GM12892 (cell line): ENCODE measurements at places on chromosomes 2 and 18.

- no peak for DNase-seq
Measured at GRCh38 chr2:146392186-146392585, 1452.6 kb upstream of the ACVR2A start.

DNA sequence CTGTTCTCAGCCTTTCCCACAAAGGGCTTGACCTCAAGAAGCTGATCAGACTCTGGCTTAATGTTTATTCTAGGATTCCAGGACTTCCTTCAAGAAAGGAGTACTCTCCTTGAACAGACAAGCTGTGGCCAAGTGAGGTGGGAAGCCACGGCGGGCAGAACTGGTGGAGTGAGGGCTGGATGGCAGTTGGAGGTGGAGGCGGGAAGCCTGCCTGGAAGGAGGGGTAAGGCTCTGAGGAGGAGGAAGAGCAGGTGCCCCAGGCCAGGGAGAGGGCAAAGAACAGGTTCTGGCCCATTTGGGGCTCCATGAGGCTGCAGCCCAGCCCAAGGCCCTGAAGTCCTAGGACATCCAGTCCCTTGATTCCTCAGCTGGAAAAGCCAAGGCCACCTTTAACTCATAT is 143.9 kb downstream of the CYP26B1 start:
- DNase-seq = no peak

DNA sequence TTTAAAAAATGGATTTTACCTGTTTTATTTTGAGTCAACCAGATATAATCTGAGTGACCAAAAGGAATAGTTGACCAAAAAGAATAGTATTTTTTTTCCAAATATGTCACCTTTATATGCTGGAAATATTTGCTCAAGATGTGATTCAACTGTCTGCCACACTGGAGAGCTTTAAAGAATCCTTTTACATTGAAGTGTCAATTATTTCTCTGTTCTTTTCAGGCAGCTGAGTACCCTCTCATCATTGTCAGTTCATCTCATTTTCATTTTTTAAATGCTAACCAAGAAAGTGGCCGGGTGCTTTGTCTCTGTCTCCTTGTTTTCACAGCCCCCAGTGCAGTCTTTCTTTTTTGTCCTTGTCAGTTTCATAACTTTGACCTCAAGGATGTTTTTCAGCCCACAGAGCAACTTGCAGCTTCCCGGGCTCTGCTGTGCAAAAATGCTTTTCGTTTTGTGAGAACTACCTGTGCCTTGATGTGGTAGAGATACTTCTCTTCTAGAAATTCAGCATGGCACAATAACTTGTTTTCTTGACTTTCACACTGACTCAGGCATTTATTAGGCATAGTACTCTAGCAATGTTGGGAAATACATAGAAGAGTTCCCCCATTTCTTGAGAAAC is 23.4 kb upstream of the CERS6 start:
- no peak for DNase-seq

- no peak for DNase-seq
Measured at GRCh38 chr18:26931659-26932058, 66.2 kb upstream of the AQP4 start.

- no peak for DNase-seq
Measured at GRCh38 chr2:24210106-24210455, 35.2 kb downstream of the FAM228A start.

DNA sequence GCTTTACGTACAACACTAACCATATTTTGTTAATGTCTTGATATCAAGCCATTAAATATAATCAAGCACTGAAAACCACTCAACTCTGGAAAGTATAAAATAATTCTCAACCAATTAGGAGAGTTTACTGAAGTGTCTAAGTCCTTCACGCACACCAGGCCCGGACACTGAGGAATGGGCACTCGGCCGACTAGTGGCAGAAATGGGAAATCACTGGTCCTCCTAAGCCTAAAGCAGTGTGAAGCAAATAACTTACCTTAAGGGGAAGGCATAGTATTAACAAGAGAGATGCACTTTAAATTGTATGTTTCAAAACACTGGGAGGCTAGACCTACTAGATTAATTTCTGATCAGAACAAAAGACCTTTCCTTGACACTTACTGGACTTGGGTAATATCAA is 45.7 kb downstream of the FAM210A start:
- DNase-seq = no peak

DNA sequence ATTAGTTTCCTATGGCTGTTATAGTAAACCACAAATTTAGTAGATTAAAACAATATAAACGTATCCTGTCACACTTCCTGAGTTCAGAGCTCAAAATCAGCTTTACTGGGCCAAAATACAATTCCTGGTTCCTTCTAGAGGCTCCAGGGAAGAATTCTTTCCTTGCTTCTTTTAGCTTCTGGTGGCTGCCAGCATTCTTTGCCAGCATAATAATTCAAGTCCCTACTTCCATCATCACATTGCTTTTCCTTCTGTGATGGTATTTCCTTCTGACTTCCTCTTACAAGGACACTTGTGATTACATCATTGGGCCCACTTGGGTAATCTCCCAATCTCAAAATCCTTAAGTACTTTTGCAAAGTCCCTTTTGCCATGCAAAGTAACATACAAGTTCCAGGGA is 40.6 kb downstream of the MOB4 start:
- DNase-seq = no peak

GRCh38 chr2:98558852-98559530 is 49.3 kb downstream of the COA5 start:
- no peak for DNase-seq

DNA sequence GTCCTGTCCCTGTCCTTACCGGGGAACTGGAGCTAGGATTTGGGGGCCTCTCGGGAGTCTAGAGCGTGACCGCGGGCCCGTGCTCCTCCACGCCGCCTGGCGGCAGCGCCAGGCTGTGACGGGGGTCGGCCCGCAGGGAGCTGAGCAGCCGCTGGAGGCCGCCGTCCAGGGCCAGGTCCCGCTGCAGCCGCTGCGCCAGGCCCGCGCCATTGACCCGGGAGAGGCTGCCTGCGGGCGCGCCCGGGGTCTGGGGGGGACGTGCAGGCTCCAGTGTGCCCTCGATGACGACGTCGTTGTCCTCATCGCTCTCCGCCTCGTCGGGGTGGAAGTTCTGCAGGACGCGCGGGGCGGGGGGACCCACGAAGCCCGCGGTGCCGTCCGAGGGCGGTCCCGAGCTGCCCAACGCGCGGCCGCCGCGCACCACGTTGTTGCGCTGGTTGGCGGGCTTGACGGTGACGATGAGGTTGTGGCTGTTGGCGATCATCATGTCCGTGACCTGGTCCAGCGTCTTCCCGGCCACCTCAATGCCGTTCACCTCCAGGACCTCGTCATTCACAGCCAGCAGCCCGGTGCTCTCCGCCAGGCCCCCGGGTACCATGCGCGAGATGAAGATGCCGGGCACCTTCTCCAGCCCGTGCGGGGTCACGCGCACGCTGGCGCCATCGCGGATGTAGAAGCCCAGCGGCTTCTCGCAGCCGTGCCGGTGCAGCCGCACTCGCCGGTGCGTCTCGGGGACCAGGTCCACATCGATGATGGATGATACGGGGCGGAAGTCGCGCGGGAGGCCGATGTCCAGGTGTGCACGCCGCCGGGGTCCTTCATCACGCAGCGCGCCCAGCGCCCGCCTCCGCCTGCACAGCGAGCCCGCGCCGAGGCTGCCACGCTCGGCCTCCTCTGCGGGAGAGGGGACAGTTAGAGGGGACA is 50.9 kb downstream of the ADNP2 start:
- DNase-seq = no peak

DNA sequence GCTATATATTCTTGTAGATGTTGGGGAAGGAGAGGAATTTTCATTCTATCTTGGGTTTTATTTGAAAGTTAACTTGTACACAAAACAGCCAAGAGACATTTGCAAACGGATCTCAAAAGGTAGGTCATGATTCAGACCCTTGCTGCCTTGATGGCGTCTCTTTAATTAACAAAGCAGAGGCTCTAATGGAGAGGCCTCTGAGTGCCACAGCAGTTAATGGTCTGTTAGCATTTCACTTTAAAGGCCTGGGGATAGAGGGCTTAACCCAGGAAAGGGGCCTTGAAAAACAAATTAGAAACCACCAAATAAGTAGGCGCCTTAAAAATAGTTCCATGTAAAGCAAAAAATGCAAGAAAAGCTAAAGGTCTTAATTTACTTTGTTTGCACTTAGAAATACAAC is 836.9 kb upstream of the CELF4 start:
- DNase-seq = no peak

DNA sequence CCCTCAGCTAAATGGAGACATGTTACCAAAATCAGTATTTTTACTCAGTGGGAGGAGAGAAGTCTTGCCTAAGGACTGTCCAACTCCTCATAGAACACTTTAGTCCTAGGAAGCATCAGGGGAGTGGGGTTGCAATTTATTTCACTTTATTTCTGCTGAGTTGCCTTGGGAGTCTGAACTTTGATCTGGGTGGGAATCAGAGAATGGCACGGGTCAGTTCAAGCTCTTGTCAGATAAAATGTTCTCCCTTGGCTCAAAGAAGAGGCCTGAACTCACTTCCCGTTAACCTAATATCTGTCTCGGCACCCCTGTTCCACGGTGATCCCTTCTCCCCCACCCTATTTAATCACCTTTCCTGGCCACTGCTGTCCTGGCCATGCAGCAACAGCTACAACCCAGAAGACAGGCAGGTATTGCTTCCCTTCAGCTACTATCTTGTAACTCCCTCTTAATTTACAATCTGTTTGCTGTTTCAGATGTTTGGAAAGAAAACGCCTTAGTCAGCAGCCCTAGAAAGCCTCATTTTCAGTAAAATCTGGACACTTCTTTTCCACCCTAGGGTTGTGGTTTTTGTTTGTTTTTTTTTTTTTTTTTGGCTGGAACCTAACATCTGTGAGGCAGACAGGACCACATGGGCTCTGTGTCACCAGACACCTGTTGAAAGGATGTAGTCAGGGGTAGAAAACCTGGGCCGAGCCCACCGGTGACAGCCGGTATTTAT is 52.5 kb downstream of the SERTAD2 start:
- no peak for DNase-seq

GRCh38 chr2:101854877-101855276 is 136.9 kb upstream of the IL1R2 start:
- DNase-seq = no peak

DNA sequence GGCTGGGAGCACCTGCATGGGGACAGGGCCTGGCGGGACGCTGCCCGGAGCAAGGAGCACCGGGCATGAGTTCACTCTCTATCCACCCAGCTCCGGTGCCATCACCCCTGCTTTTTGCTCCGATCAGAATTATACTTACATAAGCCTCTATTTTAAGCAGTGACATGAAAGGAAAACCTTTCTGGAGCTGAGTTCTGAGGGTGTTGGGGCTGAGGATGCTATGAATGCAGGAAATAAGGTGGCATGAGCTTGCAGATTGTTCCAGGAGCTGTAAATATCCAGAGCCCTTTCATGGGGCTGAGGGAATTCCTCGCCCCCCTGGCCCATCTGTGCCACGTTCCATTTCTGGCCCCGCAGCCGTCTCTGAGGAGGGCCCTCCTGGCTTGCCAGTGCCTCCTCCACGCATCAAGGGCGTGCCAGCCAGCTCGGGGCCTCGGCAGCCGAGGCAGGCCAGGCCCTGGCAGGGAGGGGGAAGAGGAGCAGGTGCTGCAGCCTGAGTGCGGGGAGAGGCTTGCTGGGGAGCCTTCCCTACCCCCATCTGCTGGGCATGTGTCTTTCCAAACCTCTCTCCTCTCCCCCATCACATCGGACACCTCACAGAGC is 91.7 kb upstream of the MCFD2 start:
- no peak for DNase-seq

- DNase-seq = no peak
Measured at GRCh38 chr2:127347734-127348392, 39.9 kb downstream of the MAP3K2 start.

DNA sequence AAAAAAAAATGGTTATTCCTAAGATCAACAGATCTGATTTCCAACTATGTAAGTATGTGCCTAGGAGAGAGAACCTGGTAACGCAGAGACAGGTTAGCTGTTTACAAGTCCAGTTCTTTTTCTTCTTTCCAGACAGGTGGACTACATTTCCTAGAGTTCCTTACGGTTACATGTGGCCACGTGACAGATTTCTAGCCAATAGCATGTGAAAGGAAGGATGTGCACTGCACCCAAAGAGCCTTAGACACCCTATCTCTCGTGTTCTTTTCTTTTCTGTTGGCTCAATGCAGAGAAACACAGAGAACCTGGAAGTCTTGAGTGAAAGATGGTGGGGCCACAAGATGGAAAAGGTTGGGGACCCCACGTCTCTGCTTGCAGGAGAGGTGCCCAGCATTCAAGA is 375.9 kb downstream of the TNS1 start:
- DNase-seq = no peak

GRCh38 chr18:57542812-57543427 is 43.6 kb downstream of the FECH start:
- no peak for DNase-seq

DNA sequence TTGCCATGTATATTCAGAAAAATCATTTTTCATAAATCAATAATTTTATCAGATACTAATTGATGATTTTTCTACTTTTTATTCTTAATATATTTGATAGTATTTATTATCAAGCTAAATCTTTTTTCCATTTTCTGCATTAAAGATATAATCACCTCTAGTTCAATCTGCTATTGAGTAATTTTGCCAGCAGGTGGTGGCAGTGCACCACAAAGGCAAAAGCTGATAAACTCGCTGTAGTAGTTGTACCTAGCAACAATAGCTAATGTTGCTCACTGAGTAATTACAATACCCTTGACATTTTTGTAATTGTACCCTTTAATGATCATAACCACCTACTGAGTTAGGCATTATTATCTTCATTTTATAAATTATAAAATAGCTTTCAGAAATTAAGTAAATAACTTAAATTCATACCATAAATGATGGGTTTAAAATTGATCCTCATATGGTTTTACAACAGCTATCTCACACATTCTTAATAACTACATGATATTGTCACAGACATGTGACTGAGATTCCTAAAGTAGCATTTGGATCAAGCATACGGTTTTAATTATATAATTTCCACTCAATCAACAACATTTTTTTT is 52.0 kb upstream of the CALCRL start:
- no peak for DNase-seq

DNA sequence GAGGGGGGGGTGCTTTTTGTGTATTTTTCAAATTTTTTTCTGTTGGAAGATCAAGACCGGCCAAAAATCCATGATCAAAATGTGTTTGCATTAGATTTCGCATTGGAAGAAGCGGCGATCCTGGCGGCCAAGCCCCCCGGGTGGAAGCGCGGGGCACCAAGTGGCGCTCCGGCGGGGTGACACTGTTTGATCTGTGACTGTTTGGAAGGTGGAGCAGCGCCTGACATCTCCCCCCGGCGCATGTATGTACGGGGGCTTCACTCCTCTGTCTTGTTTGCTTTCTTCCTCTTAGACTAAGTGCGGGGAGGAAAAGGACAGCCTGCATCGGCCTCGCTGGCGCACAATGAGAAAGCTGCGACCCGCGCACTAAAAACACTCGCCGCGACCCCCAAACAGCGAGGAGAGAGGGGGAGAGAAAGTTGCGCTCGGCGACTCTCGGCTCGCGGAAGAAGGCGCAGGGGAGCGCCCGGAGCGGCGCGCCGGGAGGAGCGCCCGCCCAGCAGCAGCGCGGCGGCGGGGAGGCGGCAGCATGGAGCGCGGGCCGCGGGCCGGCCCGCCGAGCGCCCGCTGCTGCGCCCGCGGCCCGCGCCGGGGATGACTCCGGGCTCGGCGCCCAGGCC is 515 bp downstream of the TSHZ1 start:
- no peak for DNase-seq

DNA sequence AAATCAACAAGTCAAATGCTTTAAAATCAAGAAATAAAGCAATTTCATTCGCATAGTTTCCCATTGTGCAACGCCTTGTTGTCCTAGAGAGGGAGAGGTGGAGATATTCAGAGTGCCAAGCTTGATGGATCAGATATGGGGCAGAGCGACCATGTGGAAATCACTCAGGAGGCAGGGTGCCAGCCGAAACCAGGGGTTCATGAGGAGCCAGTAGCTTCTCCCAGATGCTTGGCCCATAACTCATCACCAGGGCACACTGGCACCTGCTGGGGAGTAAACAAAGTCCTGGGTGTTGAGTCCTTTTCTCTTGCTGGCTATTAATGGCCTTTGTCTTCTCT is 53.0 kb upstream of the ASAP2 start:
- DNase-seq = no peak
